ENCODE measurements at places on chromosomes 2 and 18. TPM values are rescaled to one million over a fixed set of nuclear protein-coding genes. Genes with fewer than 3 reads are reported as not detected.

DNA sequence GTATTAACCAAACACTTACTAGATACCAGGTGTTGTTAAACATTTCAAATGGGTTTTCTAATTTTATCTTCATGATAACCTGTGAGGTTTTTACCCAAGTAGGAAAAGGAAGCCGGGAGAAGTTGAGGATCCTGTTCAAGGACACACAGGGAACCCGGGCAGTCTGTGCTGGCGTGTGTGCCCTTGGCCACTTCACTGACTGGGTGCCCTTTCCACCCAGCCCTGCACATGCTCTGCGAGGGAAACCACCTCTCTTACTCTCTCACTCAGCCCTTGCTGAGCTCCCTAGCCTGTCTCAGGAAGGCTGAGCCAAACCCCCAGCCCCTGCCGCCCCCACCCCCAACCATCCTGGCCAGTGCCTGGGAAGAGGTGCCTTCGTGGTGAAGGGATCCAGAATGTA lies 51.8 kb downstream of the TEX44 start:
- DNase-seq: no peak

DNA sequence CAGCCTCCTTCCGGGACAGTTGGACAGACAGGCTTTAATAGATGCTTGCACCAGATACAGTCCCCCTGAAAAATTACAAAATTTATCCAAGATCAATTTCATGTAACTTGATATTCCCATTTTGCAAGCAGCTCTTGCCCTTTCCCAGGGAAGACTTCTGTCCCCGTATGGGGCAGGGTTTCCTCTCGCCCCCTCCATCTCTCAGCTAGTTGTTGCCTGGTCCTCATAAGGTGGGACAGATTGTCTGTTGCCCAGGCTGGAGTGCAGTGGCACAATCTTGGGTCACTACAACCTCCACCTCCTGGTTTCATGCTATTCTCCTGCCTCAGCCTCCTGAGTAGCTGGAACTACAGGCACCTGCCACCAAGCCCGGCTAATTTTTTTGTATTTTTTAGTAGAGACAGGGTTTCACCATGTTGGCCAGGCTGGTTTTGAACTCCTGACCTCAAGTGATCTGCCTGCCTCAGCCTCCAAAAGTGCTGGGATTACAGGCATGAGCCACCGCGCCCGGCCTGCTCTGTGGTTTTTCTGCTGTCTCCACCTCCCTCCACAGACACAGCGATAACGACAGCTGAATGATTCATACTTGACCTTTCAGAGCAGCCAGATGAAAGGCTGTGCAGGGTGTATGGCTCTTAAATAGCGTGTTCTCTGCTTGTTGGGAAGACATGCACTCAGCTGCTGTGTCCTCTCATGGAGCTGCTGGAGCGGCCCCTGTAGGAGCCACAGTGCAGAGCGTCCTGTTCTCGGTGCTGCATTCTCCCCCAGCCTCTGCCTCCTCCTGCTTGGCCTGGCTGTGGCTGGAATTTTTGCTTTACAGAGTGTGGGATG lies 61.4 kb downstream of the TTC39C start:
- DNase-seq: no peak

The VWC2L gene
- polyA plus RNA-seq: not detected

The FOXD4L1 gene
- not detected for polyA plus RNA-seq

GRCh38 chr2:161448431-161448830 lies 32.3 kb downstream of the TBR1 start:
- DNase-seq: no peak

- DNase-seq: no peak
Measured at GRCh38 chr18:12410081-12410481, 2.4 kb downstream of the PRELID3A start.

GRCh38 chr2:96345438-96345837 lies 9.9 kb downstream of the NCAPH start:
- DNase-seq: no peak

The ADAM23 gene
- polyA plus RNA-seq: 2.5 TPM

- no peak for DNase-seq
Measured at GRCh38 chr2:48043746-48044145, 137.4 kb upstream of the FBXO11 start.
